ENCODE measurements at places on chromosomes 5 and 9.
A peak's percentile ranks its signal among the peaks of the same experiment; 100 is the strongest.

GRCh38 chr9:121863955-121864354 lies 212.5 kb downstream of the DAB2IP start:
- DNase-seq: no peak

GRCh38 chr5:103800741-103801495 lies 238.3 kb upstream of the NUDT12 start:
- DNase-seq: no peak

DNA sequence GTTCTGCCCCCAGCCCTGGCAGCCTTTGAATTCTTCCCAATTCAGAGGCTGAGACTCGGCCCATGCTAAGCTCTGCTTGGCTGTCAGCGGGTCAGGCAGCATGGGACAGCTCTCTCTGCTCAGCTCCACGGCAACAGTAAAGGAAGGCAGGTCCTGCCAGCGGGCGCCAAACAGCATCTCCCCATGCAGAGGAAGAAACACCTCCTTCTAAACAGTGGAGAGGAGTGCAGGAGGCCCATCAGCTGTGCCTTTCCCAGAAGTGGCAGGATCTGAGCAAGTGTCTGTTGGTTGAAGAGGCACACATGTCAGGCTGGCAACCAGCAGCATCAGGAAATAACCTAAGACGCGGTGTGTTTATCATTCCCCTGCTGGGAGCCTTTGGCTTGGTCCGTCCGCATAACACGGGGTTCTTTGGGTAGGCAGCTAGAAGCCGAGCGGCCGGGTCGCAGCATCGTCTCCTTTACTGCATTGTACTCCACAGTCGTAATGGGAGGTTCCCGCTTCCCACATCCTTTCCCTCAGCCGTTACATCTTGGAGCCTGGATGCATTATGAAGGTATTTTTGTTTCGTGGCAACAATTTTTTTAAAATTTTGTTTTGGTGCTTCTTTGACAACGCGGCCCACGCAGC lies 42.7 kb upstream of the NCS1 start:
- DNase-seq: no peak

DNA sequence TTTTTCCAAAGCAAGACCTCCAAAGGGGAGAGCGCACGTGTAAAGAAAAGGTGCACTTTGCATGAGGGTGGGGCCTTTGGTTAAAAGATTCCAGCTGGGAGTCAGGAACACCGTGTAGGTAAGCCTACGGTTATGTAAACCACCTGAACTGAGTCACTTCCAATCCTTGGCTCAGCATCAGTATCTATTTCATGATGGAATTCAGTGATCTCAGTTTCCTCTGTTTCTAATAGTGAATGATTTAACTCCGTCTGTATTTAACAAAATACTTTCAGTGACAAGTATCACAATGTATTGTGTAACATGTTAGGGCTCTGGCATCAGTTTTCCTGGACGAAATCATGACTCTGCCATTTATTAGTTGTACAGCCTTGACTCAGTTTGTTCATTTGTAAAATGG lies 1.3 kb upstream of the SVEP1 start:
- no peak for DNase-seq

DNA sequence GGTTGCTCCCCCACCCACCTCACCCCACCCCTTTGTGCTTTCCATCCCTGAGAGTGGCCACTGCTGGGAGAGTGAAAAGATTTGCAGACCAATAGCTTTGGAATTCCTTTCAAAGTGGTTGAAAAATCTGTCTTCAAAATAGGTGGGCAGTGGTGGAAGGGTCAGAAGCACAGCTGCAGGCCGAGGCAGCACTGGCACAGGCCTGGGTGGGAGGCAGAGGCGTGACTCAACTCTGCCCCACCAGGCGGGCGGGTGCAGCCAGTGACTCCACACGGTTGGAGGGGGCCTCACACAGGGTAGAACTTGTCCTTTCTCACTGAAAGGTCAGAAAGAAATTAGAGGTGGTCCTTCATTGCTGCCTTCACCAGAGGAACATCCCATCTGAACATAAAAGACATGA lies 214.9 kb upstream of the TBCA start:
- no peak for DNase-seq

GRCh38 chr5:59660737-59661136 lies 232.8 kb downstream of the PDE4D start:
- peak; percentile 10 for DNase-seq

GRCh38 chr5:172910828-172911627 lies 48.2 kb upstream of the RPL26L1 start:
- no peak for DNase-seq

GRCh38 chr9:7342229-7342628 lies 457.3 kb downstream of the DMAC1 start:
- DNase-seq: no peak

GRCh38 chr5:66498791-66499207 lies 97.4 kb upstream of the MAST4 start:
- peak; percentile 10 for DNase-seq

DNA sequence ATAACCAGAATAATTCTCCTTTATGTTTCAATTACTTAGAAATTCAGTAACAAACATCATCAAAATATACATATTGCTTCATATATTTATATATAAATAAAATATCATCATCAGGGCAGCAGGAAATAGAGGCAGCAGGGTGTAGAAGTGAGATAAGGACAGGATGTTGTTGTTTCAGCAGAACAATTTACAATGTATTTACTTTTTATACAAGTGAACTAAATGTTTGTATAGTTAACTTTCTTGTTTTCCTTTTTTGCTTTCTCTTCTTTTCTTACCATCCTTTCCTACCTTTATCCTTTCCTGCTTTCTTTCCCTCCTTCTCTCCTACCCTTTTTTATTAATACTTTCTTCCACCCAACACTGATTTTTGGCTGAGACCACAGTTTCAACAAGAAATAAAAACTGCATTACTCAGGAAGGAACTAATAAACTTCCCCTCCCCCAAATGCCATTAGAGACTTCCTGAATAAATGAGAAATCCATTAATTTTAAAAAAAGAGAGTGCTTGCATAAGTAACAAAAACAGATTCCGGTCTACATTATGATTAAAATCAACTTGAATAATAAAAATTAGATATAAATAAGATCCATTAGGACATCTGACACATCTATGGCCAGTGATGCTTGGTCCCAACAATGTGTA lies 159.8 kb upstream of the ACOT12 start:
- no peak for DNase-seq

DNA sequence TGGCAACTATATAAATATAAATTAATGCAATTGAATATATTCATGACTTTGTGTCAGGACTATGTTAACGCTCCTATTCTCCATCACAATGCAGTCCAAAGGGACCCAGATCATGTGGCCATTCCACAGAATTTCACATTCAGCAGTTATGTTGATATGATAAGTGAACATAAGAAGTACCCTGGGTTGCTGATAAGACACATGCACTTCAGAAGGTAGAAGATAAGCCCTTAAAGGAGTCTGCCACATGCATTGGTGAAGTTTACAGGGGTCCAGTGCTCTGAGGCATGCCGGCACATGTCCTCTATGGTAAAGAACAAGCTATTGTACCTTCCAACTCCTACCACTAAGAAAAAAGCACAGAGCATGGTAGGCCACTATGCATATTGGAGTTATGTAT lies 76.4 kb downstream of the PHAX start:
- DNase-seq: no peak

DNA sequence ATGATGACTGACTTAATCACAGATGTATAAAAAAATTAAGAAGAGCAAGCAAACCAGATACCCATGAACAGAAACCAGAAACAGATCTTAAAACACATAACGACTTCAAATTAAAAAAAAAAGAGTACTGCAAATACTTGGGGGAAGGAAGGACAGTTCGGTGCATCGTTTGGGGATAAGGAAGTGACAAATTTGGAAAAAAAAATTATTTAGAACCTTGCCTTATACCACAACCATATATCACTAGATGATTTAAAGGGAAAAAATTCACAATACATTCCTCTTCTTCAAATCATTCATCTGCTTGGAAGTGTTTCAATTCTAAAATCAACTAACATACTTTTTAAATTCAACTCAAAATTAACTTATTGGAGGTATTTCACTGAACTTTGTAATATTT lies 1038.6 kb upstream of the DMAC1 start:
- DNase-seq: no peak

DNA sequence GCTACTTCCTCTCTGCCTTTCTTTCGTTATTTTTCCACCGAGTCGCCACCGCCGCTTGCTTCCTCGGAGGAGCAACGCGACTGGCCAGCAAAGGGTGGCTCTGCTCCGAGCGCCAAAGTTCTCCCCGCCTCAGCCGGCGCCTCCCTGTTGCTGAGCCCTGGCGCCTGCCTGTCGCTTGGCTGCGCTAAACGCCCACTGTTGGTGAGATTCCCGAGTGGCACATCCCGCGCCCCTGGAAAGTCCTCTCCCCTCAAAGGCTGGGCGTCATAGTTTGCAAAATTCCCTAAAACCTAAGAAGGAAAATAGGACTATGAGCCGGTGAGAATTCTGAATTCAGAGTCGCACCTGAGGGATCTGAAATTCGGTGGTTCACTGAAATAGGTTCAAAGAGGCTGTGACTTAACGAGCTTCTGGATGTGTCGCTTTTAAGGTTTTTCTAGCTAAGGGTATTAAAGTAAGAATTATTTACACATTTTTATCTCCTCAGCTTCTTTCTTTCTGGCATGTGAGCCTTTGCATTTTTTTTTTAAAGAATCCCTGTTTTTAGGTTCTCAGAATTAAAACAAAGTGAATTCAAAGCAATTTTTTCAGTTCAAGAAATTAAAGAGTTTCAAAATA lies at the start of gene GRIN3A:
GRIN3A (minus strand) TSS at position 82 of the 618 bp plus-strand sequence. CDS start 668 bp downstream, outside the sequence.
- no peak for DNase-seq

GRCh38 chr9:33202552-33203201 lies 35.5 kb upstream of the B4GALT1 start:
- DNase-seq: no peak

GRCh38 chr5:57102905-57103255 lies 71.0 kb upstream of the GPBP1 start:
- DNase-seq: no peak

- no peak for DNase-seq
These were observed 49.1 kb upstream of the GRAMD2B start for GRCh38 chr5:126374109-126374416.

DNA sequence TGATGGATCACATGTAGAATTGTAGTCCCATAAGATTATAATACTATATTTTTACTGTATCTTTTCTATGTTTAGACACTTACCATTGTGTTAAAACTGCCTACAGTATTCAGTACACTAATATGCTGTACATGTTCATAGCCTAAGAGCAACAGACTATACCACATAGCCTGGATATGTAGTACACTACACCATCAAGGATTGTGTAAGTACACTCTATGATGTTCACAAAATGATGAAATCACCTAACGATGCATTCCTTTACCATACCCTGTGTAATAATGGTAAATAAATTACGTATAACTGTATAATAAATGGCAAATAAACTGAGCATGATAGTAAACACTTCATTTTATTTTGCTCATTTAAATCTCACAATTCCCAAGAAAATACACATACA lies 60.3 kb downstream of the RICTOR start:
- DNase-seq: no peak

DNA sequence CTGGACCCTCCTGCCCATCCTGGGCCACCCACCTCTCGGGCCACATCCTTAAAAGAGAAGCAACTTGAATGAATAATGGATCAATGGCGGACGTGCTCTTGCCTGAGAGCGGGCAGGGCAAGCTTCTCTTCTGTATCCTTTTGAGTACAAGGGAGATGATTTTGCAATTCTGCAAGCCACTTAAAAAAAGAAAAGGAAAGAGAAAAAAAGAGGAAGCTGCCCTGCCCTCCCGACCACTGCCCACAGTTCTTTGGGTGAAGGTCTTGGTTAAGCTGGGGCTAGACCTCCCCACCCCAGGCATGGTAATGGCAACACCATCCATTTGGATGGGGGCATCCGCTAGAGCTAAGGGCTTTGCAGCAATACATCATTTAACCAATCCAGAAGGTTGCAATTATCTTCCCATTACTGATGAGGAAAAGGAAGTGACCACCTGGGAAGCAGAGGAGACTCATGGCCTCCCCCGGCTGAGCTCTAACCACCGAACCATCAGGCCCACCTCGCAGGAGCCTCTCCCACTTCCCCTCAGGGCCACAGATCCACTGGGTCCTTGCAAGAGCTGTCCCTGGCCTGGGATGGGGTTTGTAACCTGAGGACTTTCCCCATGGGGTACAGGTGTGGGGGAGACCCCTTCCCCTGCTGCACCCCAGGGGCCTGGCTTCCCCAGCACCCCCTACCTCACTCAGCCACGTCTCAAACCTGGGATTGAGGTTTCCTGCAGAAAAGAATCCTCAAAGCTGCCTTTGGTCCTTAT lies 27.8 kb upstream of the LAMC3 start:
- DNase-seq: no peak

GRCh38 chr5:40413743-40414142 lies 266.0 kb upstream of the PTGER4 start:
- no peak for DNase-seq

GRCh38 chr5:178143901-178144300 lies 9.8 kb downstream of the NHP2 start:
- peak; percentile 51 for DNase-seq

DNA sequence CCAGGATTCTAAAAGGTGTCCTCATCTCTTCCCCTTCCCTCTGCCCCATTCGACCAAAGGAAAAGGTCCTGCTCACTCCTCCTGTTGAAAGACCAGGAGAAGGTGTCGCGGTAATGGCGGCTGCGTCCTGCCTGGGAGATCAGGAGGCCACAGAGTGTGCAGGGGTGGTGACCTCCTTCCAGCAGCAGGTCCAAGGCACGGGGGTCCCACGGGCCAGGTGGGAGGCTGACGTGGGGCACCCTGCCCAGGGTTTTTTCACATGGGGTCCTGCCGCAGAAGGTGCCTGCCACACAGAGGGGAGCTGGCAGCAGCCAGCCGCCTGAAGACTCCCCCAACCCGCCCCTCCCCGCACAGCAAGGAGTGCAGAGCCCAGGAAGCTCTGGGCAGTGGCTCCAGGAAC lies 22.2 kb upstream of the ADAMTS2 start:
- no peak for DNase-seq

- DNase-seq: no peak
These were observed 264.0 kb downstream of the MAN2A1 start for GRCh38 chr5:109953761-109954160.

DNA sequence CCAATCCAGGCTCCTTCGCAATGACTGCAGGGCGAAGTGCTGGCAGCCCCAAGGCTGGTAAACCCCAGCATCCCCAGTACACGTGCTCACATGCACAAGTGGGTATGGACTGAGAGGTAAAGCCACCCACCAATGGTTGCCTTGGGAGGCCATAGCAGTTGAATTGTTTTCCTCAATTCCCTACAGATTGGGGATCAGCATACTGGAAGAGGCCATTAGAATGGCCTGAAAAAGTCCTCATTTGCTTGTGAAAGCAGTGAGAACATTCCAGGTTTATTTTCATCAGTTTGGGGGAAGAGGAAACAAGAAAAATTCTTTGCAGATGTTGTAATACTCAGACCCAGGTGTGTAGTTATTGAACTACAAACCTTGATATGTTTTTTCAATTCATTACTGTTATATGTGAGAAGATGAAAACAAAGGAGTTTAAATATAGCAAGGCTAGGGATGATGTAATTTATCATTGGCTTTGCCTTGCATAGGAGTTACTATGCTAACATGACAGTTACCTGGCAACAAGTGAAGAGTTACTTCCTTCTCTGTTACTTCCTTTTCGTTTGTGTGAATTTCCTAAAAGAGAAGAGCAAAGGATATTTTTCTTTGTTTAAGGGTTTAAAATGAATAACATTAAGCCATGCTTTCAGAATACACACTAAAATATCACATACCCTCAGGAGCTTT lies 36.4 kb downstream of the MTMR12 start:
- no peak for DNase-seq

GRCh38 chr9:18331808-18332209 lies 142.1 kb upstream of the ADAMTSL1 start:
- DNase-seq: no peak

Measured in AG08396 (cell line).